Caco-2 (cell line): ENCODE measurements at places on chromosomes 6 and 20.

GRCh38 chr6:106525107-106525881 lies 104.0 kb downstream of the RTN4IP1 start:
- no peaks in the 10 kb centered on the region for H3K36me3 ChIP-seq
- no peak overlapping the region for H3K27ac ChIP-seq
- DNase-seq, result no peak
- no peaks in the 10 kb centered on the region for H3K27me3 ChIP-seq
- H3K4me3 ChIP-seq, result no peak overlapping the region

GRCh38 chr6:167679122-167679736 lies 147.5 kb upstream of the AFDN start:
- no peak for DNase-seq
- H3K36me3 ChIP-seq, result no peaks in the 10 kb centered on the region
- no peaks in the 10 kb centered on the region for H3K27me3 ChIP-seq
- peak overlapping the region; percentile 60 for H3K4me3 ChIP-seq

- no peak overlapping the region for H3K4me3 ChIP-seq
- H3K27me3 ChIP-seq, result no peaks in the 10 kb centered on the region
- no peak overlapping the region for H3K27ac ChIP-seq
- no peaks in the 10 kb centered on the region for H3K36me3 ChIP-seq
- no peaks in the 10 kb centered on the region for H3K4me1 ChIP-seq
Measured at GRCh38 chr6:37709932-37710555, 12.4 kb upstream of the MDGA1 start.

- H3K36me3 ChIP-seq, result no peaks in the 10 kb centered on the region
- DNase-seq, result no peak
- no peak overlapping the region for H3K27ac ChIP-seq
- H3K4me3 ChIP-seq, result no peak overlapping the region
- H3K4me1 ChIP-seq, result no peaks in the 10 kb centered on the region
- no peaks in the 10 kb centered on the region for H3K27me3 ChIP-seq
Measured at GRCh38 chr6:31065556-31065955, 46.8 kb downstream of the C6orf15 start.

DNA sequence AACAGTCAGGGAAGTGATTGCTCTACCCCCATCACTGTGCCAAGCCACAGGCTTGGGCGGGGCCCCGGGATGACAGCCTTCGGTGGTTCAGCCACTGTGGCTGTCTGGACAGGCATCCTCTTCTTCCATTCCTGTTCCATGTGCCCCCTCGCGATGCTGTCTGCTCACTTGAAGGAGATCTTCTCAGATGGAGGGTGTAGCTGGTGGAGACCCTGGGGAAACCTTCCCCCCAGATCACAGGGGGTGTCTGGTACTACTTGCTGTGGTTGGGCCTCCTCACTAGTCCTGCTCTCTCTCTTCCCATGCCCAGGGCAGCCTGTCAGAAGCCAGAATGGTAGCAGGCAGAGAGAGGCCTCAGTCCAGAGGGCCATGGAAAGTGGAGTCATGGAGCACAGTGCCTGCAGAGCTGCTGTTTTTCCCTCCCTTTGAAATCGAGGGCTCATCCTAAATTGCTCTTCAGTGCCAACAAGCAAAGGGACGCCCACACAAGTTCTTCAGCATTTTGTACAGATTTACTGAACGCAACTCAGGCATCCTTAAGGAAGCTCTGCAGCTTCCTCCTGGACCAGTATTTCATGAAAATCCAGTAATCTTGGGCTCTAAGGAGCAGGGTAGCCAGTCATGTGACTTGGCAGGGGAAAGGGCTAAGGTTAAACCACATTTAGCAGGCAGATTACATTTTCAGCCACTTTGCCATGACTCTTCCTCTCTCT lies 326.6 kb downstream of the ZFAND3 start:
- no peaks in the 10 kb centered on the region for H3K27me3 ChIP-seq
- H3K36me3 ChIP-seq, result no peaks in the 10 kb centered on the region
- no peaks in the 10 kb centered on the region for H3K4me1 ChIP-seq

DNA sequence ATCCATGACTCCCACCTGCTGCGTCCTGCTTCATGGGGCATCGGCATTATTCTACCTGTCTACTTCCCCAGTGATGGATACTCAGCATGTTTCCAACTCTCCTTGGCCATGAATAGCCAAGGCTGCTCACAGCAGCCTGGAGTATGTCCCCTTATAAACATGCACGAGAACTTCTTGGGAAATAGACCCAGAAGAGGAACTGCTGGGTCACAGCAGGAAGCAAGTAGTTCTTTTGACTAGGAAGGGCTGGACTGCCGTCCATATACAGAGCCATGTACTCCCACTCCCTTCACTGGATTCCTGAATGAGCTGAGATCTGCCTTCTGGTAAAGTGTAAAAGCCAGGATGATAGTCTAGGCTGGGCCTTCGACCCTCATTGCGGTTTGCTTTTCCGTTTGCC lies 106.3 kb upstream of the KCNK16 start:
- no peak overlapping the region for H3K4me3 ChIP-seq
- DNase-seq, result no peak
- H3K27ac ChIP-seq, result no peak overlapping the region
- no peaks in the 10 kb centered on the region; the same call in 1 of the 2 replicates for H3K27me3 ChIP-seq
- no peaks in the 10 kb centered on the region for H3K36me3 ChIP-seq

DNA sequence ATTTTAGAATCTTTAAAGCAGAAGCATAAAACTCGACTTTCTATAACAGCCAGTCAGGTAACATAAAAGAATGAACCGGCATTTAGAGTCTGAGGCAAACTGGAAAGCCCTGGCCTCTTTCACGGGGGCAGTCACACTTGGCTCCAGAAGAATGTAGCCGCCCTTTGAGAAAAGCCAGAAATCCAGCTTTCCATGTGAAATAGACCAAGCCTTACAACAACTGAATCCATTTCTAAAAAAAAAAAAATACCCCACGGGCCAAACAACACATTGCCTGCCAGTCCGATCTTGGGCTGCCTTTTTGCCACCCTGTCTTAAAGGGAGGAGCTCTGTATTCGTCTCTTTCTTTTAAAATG lies 252.9 kb upstream of the TAB2 start:
- H3K27ac ChIP-seq, result no peak overlapping the region
- H3K4me3 ChIP-seq, result no peak overlapping the region
- no peak for DNase-seq
- H3K36me3 ChIP-seq, result no peaks in the 10 kb centered on the region
- H3K4me1 ChIP-seq, result peaks cover 5% of the 10 kb centered on the region; the same call in 1 of the 2 replicates
- no peaks in the 10 kb centered on the region; the same call in 1 of the 2 replicates for H3K27me3 ChIP-seq

DNA sequence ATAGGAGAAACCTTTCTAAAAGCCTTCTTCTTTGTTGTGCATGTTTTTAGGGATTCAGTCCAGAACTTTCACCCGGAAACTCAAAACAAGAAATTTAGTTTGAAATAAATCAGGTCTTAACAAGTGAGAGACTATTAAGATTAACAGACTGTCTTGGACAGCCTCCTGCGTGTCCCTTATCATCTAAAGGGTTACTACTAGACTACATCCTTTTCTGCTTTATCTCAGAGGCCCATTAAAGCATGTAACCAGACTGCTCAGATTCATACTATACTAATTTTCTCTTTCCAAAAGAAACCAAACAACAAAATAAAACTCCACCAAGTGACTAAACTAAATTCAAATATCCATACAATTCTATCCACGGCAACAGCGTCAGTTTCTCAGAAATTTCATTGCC lies 173.8 kb downstream of the GMPR start:
- no peak for DNase-seq
- H3K27me3 ChIP-seq, result no peaks in the 10 kb centered on the region
- H3K4me3 ChIP-seq, result no peak overlapping the region

- no peak for DNase-seq
- H3K27ac ChIP-seq, result no peak overlapping the region
- H3K27me3 ChIP-seq, result no peaks in the 10 kb centered on the region
- peaks cover 25% of the 10 kb centered on the region for H3K36me3 ChIP-seq
Measured at GRCh38 chr20:49275636-49276035, 2.2 kb downstream of the ZNFX1 start.

DNA sequence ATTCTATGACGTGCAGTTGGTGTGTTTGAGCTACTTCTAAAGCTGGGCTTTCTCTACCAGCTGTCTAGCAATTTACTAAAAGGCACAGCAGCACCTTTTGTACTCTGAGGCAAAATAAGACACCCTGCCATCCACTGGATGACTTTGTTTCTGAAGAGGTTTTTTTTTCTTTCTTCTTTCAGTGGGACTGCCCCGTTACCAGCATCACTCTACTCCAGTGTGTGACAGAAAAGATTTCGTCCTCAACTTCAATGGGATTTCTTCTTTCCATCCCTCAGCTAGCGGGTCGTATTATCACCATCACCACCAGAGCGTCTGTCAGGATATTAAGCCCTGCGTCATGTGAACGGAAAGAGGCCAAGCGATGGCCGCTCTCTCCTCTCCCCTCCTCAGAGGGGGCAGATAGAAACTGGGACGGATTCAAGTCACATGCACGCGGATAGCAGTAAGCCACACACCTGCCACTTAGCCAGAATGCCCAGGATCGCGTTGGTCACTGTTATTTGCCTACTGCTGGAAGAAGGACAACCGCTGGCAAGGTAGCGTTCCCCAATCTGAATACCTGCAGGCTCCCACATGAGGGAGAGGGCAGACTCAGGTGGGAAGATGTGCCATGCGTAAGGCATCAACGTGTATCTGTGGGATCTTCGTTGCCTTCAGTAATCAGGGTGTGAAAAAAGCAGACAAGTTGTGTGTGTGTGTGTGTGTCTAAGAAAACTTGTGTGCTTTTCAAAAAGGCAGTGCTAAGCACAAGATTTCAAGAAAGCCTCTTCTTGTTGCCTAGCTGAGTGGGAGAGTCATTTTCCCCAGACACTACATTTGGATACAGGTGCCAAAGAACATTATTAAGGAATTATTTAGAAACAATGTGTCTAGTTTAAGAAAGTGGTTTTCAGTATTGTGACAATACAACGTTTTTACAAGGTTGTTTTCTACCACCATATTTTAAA lies 5.4 kb downstream of the FOXF2 start:
- no peak overlapping the region for H3K27ac ChIP-seq
- no peak for DNase-seq
- no peaks in the 10 kb centered on the region for H3K4me1 ChIP-seq
- no peaks in the 10 kb centered on the region for H3K27me3 ChIP-seq
- no peaks in the 10 kb centered on the region for H3K36me3 ChIP-seq

DNA sequence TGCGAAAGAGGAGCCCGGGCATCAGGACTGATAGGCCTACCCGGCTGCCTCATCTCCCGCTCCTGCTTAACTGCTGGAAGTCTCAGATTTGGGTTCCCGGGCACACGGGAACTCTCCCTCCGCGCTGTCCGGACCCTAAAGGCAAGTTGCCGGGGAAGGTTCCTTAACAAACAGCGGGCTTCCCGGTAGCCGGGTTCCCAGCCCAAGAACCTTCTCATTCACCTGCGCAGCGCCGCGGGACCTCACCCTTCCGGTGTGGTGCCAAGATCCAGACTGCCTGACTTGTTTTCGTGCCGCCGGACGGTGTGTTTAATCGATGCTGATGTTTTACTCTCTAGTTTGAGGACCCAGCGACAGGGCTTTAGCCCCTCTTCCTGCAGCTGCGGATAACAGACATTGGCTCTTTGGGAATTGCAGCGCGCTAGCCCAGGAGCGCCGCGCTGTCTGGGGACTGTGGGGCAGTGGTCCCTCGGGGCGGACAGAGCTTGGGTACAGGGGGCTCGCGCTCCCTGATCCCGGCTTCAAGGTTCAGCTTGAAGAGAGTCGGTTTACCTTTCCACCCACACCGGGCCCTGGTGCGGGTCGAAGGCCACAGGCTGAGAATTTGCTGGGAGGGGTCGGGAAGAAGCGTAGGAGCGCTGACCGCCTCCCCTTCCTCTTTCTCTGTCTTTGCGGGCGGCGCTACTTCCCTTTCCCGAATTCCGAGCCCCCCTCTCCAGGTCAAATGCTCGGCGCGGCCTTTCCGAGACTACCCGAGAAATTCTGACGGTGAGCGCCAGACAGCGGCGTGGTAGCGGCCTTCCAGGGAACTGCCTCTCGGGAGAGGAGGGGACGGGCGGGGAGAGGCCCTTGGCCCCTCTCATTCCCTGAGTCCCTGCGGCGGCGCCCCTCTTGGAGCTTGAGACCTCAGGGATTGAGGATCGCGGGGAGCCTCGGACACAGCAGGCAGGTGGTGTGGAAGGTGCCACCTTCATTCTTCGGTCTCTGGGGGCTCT lies 17.2 kb downstream of the ABT1 start:
- no peak for DNase-seq
- H3K4me3 ChIP-seq, result no peak overlapping the region
- H3K27ac ChIP-seq, result no peak overlapping the region

DNA sequence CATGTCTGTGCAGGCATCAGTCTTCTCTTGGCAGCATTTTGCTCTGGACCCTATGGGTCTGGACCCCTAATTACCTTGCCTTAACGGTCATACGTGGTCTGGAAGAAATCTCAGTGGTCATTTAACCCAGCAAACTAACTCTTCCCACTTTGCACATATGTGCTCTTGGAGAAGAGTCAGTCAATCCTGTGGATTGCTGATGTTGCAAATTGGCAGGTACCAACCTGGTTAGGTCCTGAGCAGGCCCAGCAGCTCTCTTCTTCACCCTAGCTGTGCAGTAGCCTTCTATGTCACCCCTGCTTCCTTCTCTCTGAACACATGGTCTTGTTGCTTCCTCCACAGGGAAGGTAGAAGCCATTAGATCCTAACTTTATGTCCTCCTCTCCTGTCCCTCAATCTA lies 1.6 kb downstream of the CEP43 start:
- DNase-seq, result no peak
- no peaks in the 10 kb centered on the region for H3K36me3 ChIP-seq
- H3K4me3 ChIP-seq, result peak overlapping the region; percentile 5
- H3K4me1 ChIP-seq, result peaks cover 3% of the 10 kb centered on the region; the same call in 1 of the 2 replicates

GRCh38 chr6:6736791-6737654 lies 148.5 kb downstream of the LY86 start:
- H3K27me3 ChIP-seq, result no peaks in the 10 kb centered on the region
- H3K4me3 ChIP-seq, result peak overlapping the region; percentile 26
- H3K4me1 ChIP-seq, result no peaks in the 10 kb centered on the region

- no peaks in the 10 kb centered on the region for H3K27me3 ChIP-seq
- peaks cover 3% of the 10 kb centered on the region; the same call in 1 of the 2 replicates for H3K4me1 ChIP-seq
- no peak overlapping the region for H3K4me3 ChIP-seq
Measured at GRCh38 chr6:20208687-20209378, 3.4 kb downstream of the MBOAT1 start.

DNA sequence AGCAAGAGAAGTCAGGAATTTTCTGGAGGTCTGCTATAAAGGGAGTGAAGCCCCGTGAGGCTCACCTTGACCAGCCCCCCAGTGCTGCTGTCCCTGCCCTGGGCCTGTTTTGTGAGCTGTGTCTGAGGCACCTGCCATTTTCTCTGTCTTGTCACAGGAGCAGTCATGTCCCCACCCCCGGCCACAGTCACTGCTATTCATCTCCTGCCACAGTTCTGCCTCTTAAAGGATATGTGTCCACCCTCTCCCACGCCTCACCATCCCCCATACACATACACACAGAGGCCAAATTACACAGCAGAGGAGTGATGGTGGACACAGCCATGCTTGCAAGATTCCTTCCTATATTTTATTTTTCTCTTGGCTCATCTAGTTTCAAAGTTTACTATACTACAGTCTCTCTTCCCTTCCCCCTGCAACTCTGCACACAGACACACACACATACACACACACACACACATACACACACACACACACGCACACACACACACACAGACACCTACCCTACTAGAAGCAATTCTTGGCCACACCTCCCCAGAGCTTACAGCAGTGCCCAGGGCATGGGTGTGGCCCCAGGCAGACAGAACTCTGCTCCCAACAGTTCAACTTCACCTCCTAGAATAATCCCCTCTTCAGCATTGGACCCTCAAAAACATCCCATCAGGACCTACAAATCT lies 68.7 kb upstream of the TAB2 start:
- no peaks in the 10 kb centered on the region for H3K27me3 ChIP-seq
- no peaks in the 10 kb centered on the region for H3K36me3 ChIP-seq
- no peak overlapping the region for H3K4me3 ChIP-seq

- peaks cover 11% of the 10 kb centered on the region for H3K36me3 ChIP-seq
- no peaks in the 10 kb centered on the region for H3K4me1 ChIP-seq
- H3K4me3 ChIP-seq, result no peak overlapping the region
- no peak for DNase-seq
- H3K27ac ChIP-seq, result no peak overlapping the region
Measured at GRCh38 chr20:35652641-35653429, 11.9 kb downstream of the CPNE1 start.
